Sigmoid colon (tissue), 7 donors: ENCODE measurements at places on chromosomes 6 and 20. TPM values are rescaled to one million over a fixed set of nuclear protein-coding genes. Genes with fewer than 3 reads are reported as not detected.

Gene CNKSR3
- 13.0 TPM for total RNA-seq

DNA sequence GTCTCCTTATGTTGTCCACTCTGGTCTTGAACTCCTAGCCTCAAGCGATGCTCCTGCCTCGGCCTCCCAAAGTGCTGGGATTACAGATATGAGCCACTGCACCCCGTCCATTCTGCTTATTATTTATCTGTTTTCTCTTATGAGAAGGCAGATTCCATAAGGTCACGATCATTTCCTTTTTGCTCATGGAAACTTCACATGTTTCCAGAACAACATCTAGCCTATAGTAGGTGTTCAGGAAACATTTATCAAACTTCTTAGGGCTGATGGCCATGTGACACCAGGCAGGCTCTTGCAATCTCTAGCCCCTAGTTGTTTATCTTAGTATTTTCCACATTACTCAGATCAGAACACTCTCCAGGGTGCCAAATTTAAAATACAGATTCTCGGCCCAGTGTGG lies 61.2 kb downstream of the ZFP64 start:
- H3K4me1 ChIP-seq, result no peaks in the 10 kb centered on the region
- H3K36me3 ChIP-seq, result no peaks in the 10 kb centered on the region
- DNase-seq, result no peak
- no peak overlapping the region for H3K4me3 ChIP-seq
- no peaks in the 10 kb centered on the region for H3K27me3 ChIP-seq

GRCh38 chr20:53294804-53295203 lies 298.8 kb downstream of the ZNF217 start:
- H3K4me1 ChIP-seq, result no peaks in the 10 kb centered on the region
- no peak overlapping the region for H3K4me3 ChIP-seq
- H3K27ac ChIP-seq, result no peak overlapping the region
- no peak for DNase-seq

DNA sequence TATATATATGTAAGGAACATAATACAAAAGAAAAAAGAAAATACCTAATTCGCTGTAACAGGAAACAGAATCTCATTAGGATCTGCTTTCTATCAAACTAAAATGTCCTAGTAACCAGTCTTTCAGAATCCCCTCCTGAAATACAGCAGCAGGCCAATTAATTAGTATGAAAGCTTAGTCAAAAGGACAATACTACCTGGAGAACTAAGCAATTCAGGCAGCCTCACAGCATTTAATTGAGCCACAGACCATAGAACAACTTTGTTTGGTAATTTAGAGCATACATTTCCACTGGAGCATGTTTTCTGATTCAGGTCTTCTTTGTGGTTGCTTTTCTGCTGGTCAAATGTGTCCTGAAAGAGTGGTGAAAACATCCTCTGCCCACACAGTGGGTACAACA lies 516.0 kb downstream of the LMBRD1 start:
- H3K27ac ChIP-seq, result no peak overlapping the region
- no peaks in the 10 kb centered on the region for H3K36me3 ChIP-seq
- H3K4me1 ChIP-seq, result no peaks in the 10 kb centered on the region
- no peaks in the 10 kb centered on the region for H3K27me3 ChIP-seq
- DNase-seq, result no peak

- H3K4me1 ChIP-seq, result peaks cover 23% of the 10 kb centered on the region
- no peaks in the 10 kb centered on the region for H3K27me3 ChIP-seq
- peaks cover 47% of the 10 kb centered on the region for H3K36me3 ChIP-seq
- no peak overlapping the region for H3K27ac ChIP-seq
- no peak for DNase-seq
Observed at GRCh38 chr6:13300643-13301590, 27.4 kb downstream of the TBC1D7 start.

DNA sequence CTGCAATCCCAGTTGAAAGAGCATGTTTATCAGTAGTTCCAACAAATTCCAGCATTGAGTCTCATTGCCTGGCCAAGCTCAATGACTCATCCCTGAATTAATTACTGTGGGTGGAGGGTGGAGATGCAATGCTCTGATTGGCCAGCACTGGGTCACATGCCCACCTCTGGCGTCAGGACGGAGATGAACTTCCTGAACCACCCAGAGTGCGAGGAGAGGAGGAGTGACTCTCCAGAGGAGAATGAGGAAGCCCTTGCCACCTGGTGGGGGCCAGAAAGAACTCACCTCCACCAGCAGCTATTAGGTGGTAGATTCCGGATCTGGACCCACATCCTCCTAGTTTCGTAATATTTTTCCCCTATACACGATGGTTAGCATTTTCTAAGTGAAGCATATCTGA lies 283.9 kb downstream of the TBC1D7 start:
- H3K36me3 ChIP-seq, result no peaks in the 10 kb centered on the region
- H3K27me3 ChIP-seq, result no peaks in the 10 kb centered on the region
- H3K4me3 ChIP-seq, result no peak overlapping the region
- no peak overlapping the region for H3K27ac ChIP-seq
- DNase-seq, result no peak

DNA sequence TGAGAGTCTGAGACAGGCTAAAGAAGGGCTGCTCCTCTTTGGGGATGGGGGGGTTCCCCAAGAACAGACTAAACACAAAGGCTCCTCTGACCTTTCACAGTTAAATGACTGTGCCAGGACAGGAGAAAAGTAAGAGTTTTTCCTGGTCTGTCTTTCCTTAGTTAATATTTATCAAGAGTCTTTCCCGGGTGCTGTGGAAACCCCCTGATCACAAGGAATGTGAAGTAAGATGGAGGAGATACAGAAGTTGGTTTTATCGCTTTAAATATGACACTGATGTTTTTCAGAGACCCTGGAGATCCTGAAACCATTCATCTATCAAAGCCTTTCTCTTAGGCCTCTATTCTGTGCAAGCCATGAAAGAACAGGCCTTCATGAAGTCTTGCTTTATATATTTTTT lies 105.8 kb downstream of the RNF144B start:
- no peaks in the 10 kb centered on the region for H3K4me1 ChIP-seq
- H3K27ac ChIP-seq, result no peak overlapping the region
- no peaks in the 10 kb centered on the region for H3K36me3 ChIP-seq
- no peak for DNase-seq
- H3K27me3 ChIP-seq, result no peaks in the 10 kb centered on the region
- no peak overlapping the region for H3K4me3 ChIP-seq

GRCh38 chr20:56843386-56843785 lies 214.3 kb downstream of the TFAP2C start:
- H3K4me1 ChIP-seq, result peaks cover 46% of the 10 kb centered on the region
- peak; percentile 80 for DNase-seq
- H3K27me3 ChIP-seq, result no peaks in the 10 kb centered on the region
- H3K36me3 ChIP-seq, result no peaks in the 10 kb centered on the region
- H3K4me3 ChIP-seq, result no peak overlapping the region

Gene HRH3
- not detected for total RNA-seq

Gene UBD
- total RNA-seq, result not detected

GRCh38 chr6:100775667-100776066 lies 105.5 kb downstream of the ASCC3 start:
- peaks cover 10% of the 10 kb centered on the region for H3K4me1 ChIP-seq
- no peaks in the 10 kb centered on the region for H3K36me3 ChIP-seq
- H3K27me3 ChIP-seq, result no peaks in the 10 kb centered on the region
- no peak overlapping the region for H3K4me3 ChIP-seq

DNA sequence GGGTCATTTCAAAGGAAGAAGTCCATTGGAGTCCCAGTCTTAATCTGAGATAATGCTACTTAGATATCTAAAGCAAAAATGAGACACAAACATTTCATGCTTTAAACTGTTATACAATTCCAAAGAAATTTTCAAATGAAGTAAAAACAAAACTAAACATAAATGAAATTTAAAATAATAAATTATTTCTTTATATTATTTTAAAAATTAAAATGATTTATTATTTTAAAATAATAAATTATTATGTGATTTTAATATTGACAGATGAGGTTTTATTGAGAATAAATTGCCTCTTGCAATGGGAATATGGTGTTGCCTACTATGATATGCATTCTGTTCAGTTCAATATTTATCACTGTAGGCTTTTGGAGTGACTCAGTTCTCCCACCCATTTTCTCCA lies 93.7 kb upstream of the BACH2 start:
- no peak for DNase-seq
- no peak overlapping the region for H3K27ac ChIP-seq
- no peaks in the 10 kb centered on the region for H3K36me3 ChIP-seq
- no peaks in the 10 kb centered on the region for H3K4me1 ChIP-seq
- no peak overlapping the region for H3K4me3 ChIP-seq

DNA sequence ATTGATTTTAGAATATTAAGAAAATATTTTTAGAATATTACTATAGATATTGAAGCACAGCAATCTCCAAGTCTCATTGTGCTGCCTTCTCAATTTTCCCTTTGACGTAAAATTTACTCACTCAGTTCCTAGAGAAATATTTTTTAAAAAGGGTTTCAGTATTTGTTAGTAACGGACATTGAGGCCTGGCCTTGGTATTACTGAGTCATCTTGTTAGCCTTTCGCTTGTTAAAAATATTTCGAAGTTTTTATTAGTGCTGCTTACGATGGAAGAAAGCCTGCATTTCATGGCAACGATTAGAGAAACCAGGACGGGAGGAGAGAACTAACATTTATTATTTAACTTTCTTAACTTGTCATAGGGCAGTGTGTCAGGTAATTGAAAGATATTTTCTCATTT lies 82.2 kb downstream of the TIAM2 start:
- DNase-seq, result no peak
- peaks cover 23% of the 10 kb centered on the region for H3K4me1 ChIP-seq
- peak overlapping the region; percentile 58 for H3K27ac ChIP-seq

DNA sequence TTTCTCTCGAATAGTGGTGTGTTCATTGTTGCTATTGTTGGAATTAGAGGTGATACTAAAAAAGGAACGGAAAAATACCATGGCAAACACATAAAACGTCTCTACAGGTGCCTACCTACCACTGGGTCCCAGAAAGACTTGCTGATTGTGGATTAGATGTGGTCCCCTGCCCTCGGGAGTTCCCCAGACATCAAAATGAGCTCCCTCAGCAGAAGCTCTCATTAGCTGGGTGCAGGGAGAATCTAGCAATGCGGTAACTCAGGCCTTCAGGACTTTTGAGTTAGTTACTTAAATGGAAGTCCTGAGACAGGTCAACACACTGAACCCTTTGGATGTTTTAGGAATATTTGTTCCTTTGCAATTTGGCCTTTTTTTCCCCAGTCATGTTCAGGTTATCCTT lies 6.1 kb downstream of the IRF4 start:
- H3K27ac ChIP-seq, result no peak overlapping the region
- no peak for DNase-seq
- peaks cover 14% of the 10 kb centered on the region for H3K4me1 ChIP-seq
- H3K4me3 ChIP-seq, result no peak overlapping the region
- no peaks in the 10 kb centered on the region for H3K36me3 ChIP-seq
- peaks cover 19% of the 10 kb centered on the region for H3K27me3 ChIP-seq

Gene TGM2
- 14.8 TPM for total RNA-seq

- no peaks in the 10 kb centered on the region for H3K27me3 ChIP-seq
- H3K27ac ChIP-seq, result no peak overlapping the region
- DNase-seq, result no peak
- no peaks in the 10 kb centered on the region for H3K36me3 ChIP-seq
- H3K4me1 ChIP-seq, result no peaks in the 10 kb centered on the region
Observed at GRCh38 chr20:1528811-1529210, 28.7 kb downstream of the SIRPD start.

GRCh38 chr6:14545496-14545895 lies 427.9 kb downstream of the CD83 start:
- DNase-seq, result no peak
- no peaks in the 10 kb centered on the region for H3K36me3 ChIP-seq

Gene CALHM4
- not detected for total RNA-seq

Gene GHRH
- not detected for total RNA-seq

Gene SLC35B3
- 12.8 TPM for total RNA-seq

DNA sequence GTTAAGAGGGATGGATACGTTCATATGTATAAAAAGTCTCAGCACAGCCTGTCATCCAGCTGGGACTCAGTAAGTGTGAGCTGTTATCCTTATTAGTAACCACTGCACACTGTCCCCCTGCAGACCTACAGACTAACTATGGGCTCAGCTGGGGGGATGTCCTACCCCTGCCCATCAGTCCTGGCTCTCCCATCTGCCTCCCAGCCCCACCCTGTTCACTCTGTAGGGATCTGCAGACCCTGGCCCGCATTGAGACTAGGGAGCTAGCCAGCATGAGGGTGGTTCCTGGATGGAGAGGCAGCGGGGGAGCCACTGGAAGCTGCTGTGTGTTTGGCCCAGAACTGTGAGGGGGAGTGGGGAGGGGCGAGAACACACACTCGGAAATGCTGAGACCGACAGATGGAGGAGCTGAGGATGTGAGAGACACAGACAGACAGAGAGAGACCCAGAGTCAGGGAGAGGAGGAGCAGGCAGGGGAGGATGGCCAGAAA lies 17.1 kb downstream of the XKR7 start:
- H3K27me3 ChIP-seq, result no peaks in the 10 kb centered on the region
- no peaks in the 10 kb centered on the region for H3K36me3 ChIP-seq
- H3K4me3 ChIP-seq, result no peak overlapping the region
- no peaks in the 10 kb centered on the region for H3K4me1 ChIP-seq

Gene PFDN4
- total RNA-seq, result 177 TPM

Gene CPNE1
- 104 TPM for total RNA-seq

GRCh38 chr6:96611342-96611991 lies 48.5 kb downstream of the FHL5 start:
- no peak for DNase-seq
- no peaks in the 10 kb centered on the region for H3K36me3 ChIP-seq
- H3K27ac ChIP-seq, result no peak overlapping the region
- H3K4me3 ChIP-seq, result no peak overlapping the region
- no peaks in the 10 kb centered on the region for H3K27me3 ChIP-seq

DNA sequence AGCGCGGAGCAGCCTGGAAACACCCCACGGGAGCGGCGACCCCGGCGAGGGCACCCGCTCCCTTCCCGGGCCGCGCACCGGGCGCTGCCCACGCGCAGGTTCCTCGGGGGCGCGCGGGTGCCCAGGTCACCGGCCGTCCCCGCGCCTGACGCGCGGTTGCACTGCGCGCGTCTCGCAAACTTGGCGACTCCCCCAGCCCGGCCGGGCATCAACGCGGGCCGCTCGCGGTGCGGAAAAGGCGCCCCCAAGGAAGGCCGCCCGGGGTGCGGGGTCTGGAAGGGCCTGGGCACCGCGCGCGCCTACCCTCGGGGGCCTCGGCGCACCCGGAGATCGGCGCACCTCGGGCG lies 555 bp upstream of the ZBTB46 start:
- H3K27me3 ChIP-seq, result peaks cover 50% of the 10 kb centered on the region
- DNase-seq, result no peak
- no peaks in the 10 kb centered on the region for H3K36me3 ChIP-seq
- H3K27ac ChIP-seq, result peak overlapping the region; percentile 71

Gene LKAAEAR1
- total RNA-seq, result not detected

DNA sequence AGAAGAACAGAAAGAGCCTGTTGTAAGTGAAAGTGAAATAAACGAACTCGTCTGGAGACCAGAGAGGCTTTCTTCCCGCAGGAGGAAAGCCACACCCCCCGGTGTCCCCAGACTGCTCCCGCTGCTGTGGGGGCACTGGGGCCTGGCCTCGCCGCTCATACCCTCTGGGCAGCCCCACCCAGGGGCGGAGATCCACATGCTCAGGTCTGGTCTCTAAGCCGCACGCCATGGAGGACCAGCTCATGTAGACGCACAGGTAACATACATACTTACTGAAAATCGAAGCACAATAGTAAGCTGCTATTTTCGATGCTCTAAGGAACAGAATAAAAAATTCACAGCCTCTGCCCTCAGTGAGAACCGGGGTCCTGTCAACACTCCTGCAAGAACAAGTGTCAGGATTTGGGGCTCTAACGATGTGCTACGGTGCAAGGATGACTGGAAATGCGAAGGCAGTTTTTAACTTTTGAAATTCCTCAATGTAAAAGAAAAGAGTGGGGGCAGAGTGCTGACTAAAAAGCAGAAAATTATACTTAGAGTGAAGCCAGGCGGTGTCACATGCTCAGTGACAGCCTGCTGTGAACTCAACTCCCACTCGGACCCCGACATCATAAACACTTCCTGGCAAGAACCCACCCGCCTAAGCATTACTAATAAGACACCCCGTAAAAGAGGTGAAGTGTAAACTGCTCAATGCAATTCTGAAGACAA lies 110.5 kb downstream of the IRF4 start:
- H3K4me1 ChIP-seq, result no peaks in the 10 kb centered on the region
- no peak overlapping the region for H3K4me3 ChIP-seq
- no peak overlapping the region for H3K27ac ChIP-seq
- DNase-seq, result no peak
- peaks cover 18% of the 10 kb centered on the region for H3K36me3 ChIP-seq
